Suppressor macrophage treated with lipopolysaccharide for 1 hour (primary cell): ENCODE measurements at places on chromosomes 11 and 22.

GRCh38 chr11:128530118-128531074 lies 57.0 kb downstream of the ETS1 start:
- DNase-seq = no peak

GRCh38 chr11:17600316-17601255 lies 53.5 kb downstream of the OTOG start:
- no peak for DNase-seq

DNA sequence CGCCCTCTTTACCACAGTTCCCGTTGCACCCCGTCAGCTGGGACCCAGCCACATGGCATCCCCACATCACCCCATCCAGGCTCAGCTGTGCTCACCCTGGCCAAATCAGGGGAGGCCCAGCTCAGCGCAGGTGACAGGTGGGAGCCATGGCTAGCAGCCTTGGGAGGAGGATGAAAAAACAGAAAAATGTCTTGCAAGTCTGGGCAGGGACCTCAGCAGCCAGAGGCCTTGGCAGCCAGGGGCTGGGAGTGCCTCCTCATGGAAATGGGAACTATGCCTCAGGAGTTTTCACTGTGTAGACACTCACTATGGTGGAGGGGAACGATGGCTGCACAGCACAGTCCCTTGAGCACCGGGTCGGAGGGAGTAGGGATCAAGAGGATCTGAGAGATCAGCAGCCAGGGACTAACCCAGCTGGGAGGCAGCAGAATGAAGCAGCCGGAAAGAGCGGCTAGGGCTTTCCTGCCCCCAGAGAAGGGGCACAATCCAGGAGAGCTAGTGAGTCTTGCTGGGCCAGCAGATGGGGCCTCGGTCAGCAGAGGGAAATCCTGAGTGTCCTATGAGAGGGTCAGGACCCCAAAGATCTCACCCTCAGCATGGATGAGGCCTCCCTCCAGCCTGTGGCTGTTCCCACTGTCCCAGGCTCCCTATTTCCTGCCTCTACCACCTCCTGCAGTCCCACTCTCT lies 6.2 kb upstream of the FTH1 start:
- peak; percentile 52 for DNase-seq

DNA sequence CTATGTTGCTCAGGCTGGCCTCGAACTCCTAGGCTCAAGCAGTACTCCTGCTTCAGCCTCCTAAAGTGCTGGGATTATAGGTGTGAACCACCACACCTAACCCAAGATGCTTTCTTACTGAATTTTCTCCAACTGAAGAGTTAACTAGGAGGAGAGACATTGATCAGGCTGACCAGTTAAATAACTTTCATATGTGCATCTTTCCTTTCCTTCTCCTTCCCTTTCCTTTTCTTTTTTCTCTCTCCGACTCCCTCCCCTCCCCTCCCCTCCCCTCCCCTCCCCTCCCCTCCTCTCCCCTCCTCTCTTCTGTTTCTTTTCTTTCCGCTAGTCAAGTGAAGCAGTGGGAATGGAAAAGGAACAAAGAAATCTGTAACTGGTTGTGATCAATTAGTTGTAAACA lies 26.7 kb downstream of the XRCC6 start:
- no peak for DNase-seq

GRCh38 chr22:24847490-24847889 lies 41.5 kb downstream of the SGSM1 start:
- DNase-seq = no peak

DNA sequence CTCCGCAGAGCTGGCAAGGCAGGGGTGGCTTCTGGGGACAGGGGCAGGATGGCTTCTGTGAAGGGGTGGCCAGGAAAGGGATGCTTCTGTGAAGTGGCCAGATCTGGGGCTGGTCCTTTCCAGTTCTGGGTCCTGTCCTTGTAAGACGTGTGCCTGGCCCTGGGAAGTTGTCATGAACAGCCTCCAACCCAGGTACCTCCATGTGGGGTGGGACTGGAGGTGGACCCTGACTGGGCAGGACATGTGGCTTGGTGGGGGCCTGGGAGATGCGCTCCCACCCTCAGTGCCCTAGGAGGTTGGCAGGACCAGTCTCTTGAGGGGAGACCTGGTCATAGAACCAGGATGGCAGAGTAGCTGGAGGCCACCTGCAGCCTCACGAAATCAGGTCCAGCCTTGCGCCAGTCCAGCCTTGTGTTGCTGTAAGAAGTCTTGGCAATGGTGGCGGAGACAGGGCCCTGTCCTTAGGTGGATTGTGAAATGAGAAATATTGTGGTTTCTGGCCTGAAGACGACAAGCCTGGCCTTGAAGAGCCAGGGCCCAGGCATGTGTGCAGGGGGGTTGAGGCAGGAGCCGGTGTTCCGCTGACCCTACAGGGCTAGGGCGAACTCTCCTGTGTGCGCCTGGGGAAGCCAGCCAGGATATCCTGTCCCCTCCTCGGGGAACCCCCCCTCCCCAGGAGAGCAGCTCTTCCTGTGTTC lies 2.6 kb downstream of the KCNQ1 start:
- no peak for DNase-seq

GRCh38 chr11:125404157-125404810 lies 91.8 kb downstream of the FEZ1 start:
- no peak for DNase-seq

DNA sequence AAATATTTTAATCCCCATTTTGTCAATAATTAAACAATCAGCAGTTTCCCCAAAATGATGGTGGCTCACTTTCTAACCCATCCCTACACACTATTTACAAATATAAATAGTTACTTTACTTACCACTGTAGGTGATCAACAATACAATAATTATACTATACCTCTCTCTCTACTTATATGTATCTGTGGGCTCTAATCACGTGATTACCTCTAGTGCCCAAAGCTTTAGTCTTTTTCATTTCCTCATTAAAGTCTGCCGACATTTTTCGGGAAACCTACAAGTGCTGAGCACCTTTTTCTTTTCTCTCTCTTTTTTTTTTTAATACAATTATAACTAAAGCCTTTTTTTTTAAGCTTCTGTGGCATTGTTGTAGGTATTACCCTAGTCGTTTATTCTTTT lies 23.9 kb downstream of the DLG2 start:
- no peak for DNase-seq

- peak; percentile 21 for DNase-seq
Measured at GRCh38 chr11:2468363-2469235, 23.8 kb downstream of the KCNQ1 start.

DNA sequence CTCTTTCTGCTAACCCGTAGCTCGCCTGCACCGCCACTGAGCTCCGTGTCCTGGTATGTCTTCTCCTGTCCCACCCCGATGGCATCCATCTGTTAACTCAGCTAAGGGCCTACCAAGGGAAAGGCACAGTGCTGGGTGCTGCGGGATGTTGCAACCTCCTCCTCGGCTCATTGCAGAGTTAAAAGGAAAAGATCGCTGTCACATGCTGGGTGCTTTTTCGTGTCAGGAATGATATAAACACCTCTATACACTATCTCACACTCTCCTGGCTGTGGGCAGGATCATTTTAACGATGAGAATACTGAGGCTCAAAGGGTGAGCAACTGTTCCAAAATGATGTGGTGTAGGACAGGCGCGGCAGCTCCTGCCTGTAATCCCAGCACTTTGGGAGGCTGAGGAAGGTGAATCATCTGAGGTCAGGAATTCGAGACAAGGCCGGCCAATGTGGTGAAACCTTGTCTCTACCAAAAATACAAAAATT lies 10.1 kb downstream of the TXN2 start:
- no peak for DNase-seq

DNA sequence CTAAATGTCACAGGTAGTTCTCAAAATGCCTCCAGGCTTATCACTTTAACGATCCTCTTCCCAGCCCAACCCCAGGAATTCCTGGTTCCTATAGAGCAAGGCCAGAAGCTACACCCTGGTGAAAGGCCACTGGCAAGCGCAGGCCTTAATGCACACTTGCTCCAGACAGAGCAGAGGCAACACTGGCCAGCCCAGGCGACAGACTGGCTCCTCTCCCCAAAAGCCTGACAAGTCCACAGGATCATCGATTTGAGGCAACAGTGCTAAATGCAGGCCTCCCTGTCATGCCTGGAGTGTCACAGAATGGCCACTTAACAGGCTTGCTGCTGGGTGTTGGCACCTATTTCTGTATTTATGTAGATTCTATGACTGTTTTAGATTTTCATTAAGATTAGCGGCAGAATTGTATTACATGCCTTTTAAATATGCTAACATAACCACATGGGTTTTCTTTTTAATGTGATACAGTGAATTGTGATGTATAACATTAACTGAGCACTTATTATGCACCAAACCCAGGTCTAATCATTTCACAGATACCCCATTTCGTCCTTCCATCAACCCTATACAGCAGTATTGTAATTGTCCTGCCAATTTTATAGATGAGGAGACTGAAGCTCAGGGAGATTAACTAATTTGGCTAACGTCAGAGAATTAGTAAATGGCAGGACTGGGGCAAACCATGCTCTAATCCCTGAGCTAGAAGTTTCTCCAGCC lies 38.6 kb downstream of the PACSIN2 start:
- no peak for DNase-seq

GRCh38 chr11:75734491-75735180 lies 17.0 kb downstream of the MOGAT2 start:
- DNase-seq = no peak

DNA sequence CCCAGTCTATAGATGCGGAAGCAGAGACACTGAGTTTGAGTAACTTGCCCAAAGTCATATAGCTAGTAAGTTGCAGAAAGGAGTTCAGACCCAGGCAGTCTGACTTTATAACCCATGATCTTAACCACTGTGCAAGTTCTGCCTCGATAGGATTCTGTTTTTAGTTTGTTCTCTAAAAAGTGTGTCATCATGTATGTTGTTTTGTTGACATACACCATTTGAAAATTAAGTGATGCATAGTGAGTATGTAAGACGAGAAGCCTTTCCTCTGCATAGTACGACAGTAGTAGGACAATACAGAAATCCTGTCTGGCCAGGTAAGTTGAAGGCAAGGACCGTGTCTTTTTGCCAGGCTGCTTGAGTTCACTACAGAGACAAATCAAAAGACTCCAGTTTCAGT lies 3.3 kb downstream of the ZC3H12C start:
- DNase-seq = no peak

DNA sequence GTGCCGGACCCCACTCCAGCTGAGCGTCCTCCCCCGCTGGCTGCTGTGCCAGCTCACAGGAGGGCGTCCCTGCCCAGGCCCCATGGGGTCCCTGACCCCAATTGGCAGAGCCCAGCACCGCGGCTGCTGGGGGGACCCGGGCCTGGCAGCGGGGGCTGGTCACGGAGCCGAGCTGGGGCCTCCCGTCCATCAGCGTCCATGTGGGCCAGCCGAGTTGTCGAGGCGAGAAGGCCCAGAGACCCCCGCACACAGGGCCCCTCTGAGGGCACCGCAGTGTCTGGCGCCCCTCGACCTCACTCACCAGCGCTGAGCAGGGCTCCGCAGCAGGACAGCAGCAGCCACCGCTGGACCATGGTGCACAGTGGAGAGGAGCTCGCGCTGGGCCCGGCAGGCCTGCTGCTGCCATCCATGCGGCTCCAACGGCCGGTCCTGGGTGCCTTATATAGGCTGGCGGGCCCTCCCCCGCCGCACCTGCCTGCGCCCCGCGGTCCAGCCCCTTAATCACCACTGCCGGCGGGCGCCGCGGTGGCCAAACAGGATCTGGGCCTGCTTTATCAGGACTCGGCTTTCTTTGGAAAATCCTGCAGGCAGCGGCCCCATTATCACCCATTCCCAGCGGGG lies at the start of gene MUC6:
Gene MUC6 (minus strand): TSS at position 416 of the 621 bp plus-strand sequence. CDS start 63 bp downstream, at position 353.
- DNase-seq = no peak

GRCh38 chr11:5809122-5809519 lies 397 bp downstream of the OR52N2 start:
- peak; percentile 25 for DNase-seq

DNA sequence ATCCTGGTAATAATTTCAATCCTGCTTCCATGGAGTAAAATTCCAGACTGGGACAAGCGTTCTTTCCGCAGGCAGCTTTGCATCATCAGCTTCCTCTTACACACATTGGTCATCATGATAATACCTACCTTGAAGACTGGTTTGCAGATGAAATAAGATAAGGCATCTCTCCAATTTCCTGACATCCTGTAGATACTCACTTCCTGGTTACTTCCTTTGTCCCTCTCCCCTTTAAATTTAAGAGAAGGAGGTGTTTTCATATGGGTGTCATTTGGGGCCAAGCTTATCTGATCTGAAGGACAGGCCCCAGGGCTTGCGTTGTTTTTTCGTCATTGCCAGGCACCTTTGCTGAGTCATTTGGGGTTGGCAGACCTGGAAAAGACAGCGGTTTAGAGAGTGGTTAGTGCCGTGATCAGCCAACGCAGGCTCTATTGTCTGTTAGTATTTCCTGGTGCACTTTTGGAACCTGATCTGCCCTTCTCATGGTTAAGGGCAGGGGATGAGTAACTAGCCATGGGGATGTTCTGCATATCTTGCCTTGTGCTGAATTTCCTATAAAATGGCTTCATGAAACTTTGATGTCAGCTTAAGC lies 24.1 kb downstream of the GRAMD1B start:
- DNase-seq = no peak
